ENCODE measurements at places on chromosomes 12 and 14. TPM values are rescaled to one million over a fixed set of nuclear protein-coding genes. Genes with fewer than 3 reads are reported as not detected.

DNA sequence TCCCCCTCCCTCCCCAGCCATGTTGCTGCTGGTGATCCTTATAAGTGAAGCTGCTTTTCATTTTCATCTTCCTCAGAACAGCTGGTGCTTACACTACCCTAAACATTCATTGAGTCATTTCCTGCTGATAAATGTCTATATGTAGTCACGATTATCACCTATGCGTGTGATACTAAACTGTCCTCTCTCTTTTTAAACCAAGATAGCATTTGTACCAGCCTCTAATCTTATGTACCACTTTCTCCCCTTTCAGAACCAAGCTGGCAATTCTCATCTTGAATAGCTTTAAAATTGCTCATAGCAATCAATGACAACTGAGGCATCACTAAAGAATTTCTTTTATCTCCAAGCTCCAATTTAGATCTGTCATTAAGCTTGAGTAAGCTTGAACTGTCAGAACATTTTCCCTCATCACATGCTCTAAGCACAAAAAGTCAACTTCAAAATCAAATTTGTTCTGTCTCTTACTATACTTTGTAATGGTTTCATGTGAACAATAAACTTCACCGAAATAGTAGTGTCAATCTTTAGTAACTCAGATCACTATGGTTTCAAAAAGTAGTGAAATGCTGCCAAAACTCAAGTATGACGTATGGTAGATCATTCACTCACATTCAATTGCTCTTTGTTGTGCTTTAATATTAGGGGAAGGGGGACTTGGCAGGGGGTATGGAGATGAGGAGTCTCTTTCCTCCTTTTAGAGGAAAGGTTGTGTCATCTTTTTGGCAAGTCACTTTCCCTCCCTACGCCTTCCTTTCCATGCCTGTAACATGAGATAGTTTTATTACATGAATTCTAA is 178.1 kb upstream of the NOVA1 start:
- DNase-seq, result no peak
- H3K27ac ChIP-seq, result no peak overlapping the region
- no peaks in the 10 kb centered on the region for H3K27me3 ChIP-seq
- no peaks in the 10 kb centered on the region for H3K36me3 ChIP-seq

DNA sequence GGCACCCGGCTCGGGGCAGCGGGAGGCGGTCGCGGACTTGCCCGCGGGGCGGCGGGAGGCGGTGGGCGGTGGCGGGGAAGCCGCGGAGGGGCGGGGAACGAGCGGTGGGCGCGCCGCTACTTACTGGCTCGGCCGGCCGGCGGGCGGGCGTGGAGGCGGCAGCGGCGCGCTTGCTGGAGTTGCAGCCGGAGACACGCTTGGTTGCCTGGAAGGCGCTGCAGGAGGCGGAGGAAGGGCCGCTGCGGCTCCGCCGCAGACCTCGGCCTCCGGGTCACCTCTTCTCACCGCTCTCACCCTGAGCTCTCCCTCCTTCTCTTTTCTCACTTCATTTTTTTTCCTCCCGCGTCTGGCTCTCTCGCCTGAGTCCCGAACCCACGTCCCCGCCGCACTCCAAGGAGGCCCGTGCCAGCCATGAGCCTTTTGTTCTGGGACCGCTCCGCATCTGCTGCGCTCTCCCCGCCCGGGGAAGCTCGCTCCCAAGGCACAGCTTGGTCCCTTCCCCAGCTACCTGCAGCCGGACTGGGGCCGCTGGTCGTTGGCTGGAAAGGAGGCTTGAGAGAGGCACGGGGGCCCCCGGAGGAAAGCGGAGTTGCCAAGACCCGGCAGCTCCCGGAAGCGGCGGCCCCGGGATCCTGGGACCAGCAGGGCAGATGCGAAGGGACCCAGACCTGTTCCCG is 592 bp upstream of the KCNK10 start:
- DNase-seq, result no peak
- H3K27ac ChIP-seq, result no peak overlapping the region
- no peaks in the 10 kb centered on the region for H3K36me3 ChIP-seq
- no peaks in the 10 kb centered on the region for H3K27me3 ChIP-seq

GRCh38 chr12:29132316-29132715 is 16.8 kb upstream of the FAR2 start:
- DNase-seq, result no peak
- no peaks in the 10 kb centered on the region for H3K27me3 ChIP-seq
- no peaks in the 10 kb centered on the region for H3K4me1 ChIP-seq
- H3K36me3 ChIP-seq, result no peaks in the 10 kb centered on the region
- H3K27ac ChIP-seq, result no peak overlapping the region

- no peaks in the 10 kb centered on the region for H3K4me1 ChIP-seq
- H3K4me3 ChIP-seq, result no peak overlapping the region
- DNase-seq, result no peak
- H3K27ac ChIP-seq, result no peak overlapping the region
- no peaks in the 10 kb centered on the region for H3K36me3 ChIP-seq
- H3K27me3 ChIP-seq, result no peaks in the 10 kb centered on the region
Measured at GRCh38 chr14:25178255-25178654, 128.3 kb upstream of the STXBP6 start.

- peak overlapping the region; percentile 99 for H3K27ac ChIP-seq
- H3K27me3 ChIP-seq, result no peaks in the 10 kb centered on the region
- H3K4me3 ChIP-seq, result peak overlapping the region; percentile 89
- DNase-seq, result no peak
- H3K4me1 ChIP-seq, result peaks cover 30% of the 10 kb centered on the region
Measured at GRCh38 chr14:44897041-44897844, 64.5 kb downstream of the KLHL28 start.

DNA sequence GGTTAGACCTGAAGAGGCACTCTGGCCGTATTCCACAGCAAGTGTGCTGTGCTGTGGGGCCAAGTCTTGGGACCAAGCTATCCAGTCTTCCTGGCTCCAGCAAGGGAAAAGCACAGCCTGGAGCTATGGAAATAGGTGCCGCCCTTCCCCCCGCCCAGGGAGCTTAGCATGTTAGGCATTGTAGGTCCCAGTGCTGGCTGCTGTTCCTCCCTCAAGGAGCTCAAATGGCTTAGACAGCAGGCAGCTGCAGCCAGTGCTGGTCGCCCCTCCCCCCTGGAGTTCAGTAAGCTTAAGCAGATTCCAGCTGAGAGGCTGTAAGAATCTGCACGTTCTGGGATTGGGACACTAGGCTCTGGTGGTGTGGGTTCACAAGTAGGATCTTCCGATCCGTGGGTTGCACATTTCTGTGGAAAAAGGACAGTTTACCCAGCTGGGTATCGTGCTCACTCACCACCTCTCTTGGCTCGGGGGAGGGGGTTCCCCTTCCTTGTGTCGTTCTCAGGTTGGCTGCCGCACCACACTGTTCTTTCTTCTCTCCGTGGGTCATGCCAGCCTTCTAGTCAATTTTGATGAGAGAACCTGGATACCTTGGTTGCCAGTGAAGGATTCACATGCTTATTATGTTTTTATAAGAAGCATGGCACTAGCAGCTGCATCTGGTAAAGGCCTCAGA is 127.3 kb downstream of the CNTN1 start:
- no peak for DNase-seq
- H3K36me3 ChIP-seq, result no peaks in the 10 kb centered on the region
- no peaks in the 10 kb centered on the region for H3K4me1 ChIP-seq
- no peaks in the 10 kb centered on the region for H3K27me3 ChIP-seq

GRCh38 chr12:28550757-28551704 is 360.8 kb downstream of the CCDC91 start:
- no peak overlapping the region for H3K4me3 ChIP-seq
- H3K4me1 ChIP-seq, result peaks cover 12% of the 10 kb centered on the region
- H3K27me3 ChIP-seq, result no peaks in the 10 kb centered on the region
- no peak overlapping the region for H3K27ac ChIP-seq
- DNase-seq, result no peak

DNA sequence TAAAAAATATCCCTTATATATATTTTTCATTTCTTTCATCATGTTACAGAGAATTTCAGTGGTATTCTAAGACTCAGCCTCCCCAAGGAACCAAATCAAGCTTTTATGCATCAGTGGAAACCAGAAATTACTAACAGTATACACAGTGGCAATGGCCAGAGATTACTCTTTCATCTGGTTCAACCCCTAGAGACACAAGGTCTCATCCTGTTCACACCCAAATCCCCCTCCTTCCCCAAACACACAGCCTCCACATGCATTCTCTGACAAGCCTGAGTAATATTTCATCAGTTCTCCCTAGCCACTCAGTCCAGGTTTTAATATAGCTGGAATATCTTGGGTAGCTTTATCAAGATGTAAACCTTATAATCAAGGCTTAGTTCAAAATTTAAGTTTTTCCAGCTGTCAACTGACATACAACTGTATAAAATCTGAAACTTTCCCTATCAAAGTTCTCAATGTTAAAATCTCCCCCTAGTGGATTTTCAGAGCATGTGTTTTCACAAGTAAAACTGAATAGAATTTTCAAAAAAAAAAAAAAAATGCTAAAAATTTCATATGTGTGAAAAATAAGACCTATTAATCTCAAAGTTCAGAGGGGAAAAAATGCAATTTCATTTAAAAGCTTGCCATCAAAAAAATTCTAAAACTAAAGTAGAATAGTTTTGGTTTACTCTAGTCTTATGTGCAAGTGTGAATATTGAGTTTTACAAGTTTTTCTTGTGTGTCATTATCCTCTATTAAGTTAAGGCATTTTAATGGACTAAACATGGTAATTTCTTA is 10.5 kb upstream of the SSTR1 start:
- no peak overlapping the region for H3K27ac ChIP-seq
- no peaks in the 10 kb centered on the region for H3K27me3 ChIP-seq
- H3K4me3 ChIP-seq, result no peak overlapping the region
- DNase-seq, result no peak
- no peaks in the 10 kb centered on the region for H3K36me3 ChIP-seq

- H3K4me1 ChIP-seq, result peaks cover 14% of the 10 kb centered on the region
- no peak overlapping the region for H3K4me3 ChIP-seq
- H3K36me3 ChIP-seq, result no peaks in the 10 kb centered on the region
- no peak for DNase-seq
Measured at GRCh38 chr12:45336331-45336730, 120.4 kb downstream of the ANO6 start.

GRCh38 chr12:89893972-89894706 is 185.5 kb upstream of the ATP2B1 start:
- no peak overlapping the region for H3K27ac ChIP-seq
- no peaks in the 10 kb centered on the region for H3K36me3 ChIP-seq
- H3K4me1 ChIP-seq, result no peaks in the 10 kb centered on the region
- no peak for DNase-seq

DNA sequence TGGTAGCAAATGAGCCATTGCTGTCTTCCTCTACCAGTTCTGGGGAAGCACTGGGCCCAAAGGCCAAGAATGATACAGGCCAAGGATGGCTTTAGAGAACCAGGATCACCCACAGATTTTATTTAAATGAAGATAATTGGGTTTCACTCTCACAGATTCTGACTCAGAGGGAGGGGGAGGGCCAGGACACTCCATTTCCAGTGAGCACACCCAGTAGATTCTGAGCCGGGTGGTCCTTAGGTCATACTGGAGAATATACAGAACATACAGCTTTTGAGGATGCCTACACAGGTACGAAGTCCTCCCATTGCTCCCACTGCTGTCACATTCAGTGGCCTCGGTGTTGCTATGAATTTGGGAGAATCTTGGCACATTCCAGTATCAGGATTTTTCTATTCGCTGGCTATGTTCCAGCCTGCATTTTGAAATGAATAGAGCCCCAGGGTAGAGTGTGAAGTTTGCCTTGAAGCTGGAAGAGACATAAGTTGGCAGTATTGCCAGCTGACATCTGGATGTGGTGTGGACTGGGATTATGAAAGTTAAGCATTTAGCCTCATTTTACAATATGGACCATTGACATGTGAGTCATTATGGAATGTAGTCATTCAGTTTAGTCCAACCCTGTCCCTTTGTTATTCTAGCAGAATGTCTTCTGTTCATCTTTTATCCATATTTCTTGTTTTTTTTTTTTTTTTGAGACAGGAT is 45.8 kb upstream of the POC1B start:
- peaks cover 17% of the 10 kb centered on the region for H3K4me1 ChIP-seq
- H3K27me3 ChIP-seq, result no peaks in the 10 kb centered on the region
- H3K4me3 ChIP-seq, result no peak overlapping the region
- no peaks in the 10 kb centered on the region for H3K36me3 ChIP-seq

DNA sequence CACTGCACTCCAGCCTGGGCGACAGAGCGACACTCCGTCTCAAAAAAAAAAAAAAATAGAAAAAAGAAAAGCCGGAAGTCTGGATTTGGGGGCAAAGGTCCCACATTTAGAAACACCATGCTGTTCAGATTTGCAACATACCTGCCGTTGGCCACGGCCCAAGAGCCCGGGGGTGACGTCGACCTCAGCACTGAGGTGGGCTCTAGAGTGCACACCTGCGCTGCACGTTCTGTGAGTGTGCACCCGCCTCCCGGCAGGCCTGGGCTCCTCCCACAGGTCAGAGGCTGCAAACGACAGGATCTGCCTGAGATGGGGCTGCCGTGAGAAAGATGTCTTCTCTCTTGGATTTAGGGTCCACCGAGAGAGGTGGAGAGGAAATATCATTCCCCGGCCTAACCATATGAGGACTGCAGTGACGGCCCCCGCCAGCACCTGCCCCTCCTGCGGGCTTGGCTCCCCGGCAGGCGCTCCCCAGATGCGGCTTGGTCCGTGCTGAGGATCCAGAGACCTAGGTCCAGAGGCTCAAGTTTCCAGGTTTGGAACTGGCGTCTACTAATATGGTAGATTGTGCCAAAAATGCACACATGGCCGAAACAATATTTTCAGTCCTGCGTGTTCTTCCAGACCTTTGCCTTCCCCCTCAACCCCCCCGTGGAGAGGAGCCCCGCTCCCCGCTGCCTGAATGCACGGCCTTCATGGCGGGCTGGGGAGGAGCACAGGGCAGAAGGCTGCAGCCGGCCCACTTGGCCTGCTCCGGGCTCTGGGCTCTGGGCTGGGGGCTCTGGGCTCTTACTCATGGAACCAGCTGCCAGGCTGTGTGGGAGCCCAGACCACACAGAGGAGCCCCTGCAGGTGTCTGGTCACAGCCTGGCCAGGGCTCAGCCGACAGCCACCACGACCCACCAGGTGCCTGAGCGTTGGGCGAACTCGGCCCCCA is 58.8 kb upstream of the FBRSL1 start:
- no peak overlapping the region for H3K4me3 ChIP-seq
- H3K27me3 ChIP-seq, result peaks cover 5% of the 10 kb centered on the region
- H3K36me3 ChIP-seq, result no peaks in the 10 kb centered on the region
- H3K27ac ChIP-seq, result no peak overlapping the region
- DNase-seq, result no peak

GRCh38 chr14:63200767-63201166 is 3.5 kb upstream of the RHOJ start:
- peaks cover 7% of the 10 kb centered on the region for H3K4me1 ChIP-seq
- H3K36me3 ChIP-seq, result no peaks in the 10 kb centered on the region
- no peaks in the 10 kb centered on the region for H3K27me3 ChIP-seq
- no peak overlapping the region for H3K27ac ChIP-seq
- H3K4me3 ChIP-seq, result no peak overlapping the region
- DNase-seq, result no peak

The NRXN3 gene
- 4.7 TPM for total RNA-seq

The CTSG gene
- total RNA-seq, result 1.5 TPM

The B4GALNT1 gene
- total RNA-seq, result 7.6 TPM

The AMDHD1 gene
- 0.49 TPM for total RNA-seq

The CRY1 gene
- 18.7 TPM for total RNA-seq
